ENCODE measurements at places on chromosomes 5 and 9. TPM values are rescaled to one million over a fixed set of nuclear protein-coding genes. Genes with fewer than 3 reads are reported as not detected.

PDE8B gene
- total RNA-seq: 4.0 TPM

PRDM9 gene
- not detected for total RNA-seq

- no peak for DNase-seq
These were observed 681 bp downstream of the PPWD1 start for GRCh38 chr5:65563777-65564176.

DNA sequence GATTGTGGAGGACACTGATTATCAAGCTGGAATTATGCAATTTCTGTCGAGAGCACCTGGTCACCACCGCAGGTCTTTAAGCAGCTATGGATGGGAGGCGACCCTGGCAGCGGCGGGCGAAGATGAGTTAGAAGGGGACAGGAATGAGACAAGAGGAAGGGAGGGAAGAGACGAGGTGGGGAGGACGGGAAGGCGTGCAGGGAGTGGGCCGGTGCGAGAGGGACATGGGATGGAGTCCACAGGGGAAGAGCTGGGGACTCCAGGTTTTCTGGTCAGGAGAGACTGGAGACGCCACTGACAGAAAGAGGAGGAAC, 192.3 kb downstream of the MELK start:
- DNase-seq: no peak

DNA sequence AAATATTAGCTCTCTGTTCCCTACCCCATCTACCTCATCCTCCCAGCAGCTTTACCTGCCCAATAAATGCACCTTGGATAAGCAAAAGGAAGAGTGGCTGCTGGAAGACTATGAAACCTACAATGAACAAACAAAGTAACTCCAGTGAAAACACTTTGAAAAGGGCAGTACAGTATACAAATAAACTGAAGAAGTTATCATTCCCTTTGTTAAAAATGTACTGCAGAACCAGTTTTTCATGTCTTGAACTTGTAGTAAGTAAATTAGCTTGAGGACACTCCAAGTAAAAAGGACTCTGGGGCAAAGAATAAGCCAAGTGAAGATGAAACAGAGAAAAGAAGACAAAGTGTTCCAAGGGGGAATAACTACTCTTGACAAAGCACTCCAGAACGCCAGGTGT, 457.1 kb downstream of the DTWD2 start:
- DNase-seq: no peak

DNA sequence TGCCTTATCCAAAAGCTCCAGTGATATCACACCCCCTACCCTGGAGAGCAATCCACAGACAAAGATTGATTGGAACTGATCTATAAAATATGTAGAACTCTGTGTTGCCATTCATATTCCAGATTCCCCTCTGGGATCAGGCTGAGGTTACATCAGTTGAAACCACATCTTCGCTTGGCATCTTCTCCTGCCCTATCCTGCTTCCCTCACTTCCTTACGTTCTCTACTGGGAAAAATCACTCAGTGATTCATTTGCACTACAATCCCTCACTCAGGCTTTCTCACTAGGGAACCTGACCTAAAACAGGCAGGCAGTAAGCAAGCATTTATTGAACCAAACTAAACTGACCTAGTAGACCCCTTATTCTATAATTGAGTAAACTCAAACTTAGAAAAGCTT, 111.7 kb downstream of the ESM1 start:
- DNase-seq: no peak
